Cardiac muscle cell (in vitro differentiated cells and primary cell): ENCODE measurements at places on chromosomes 12 and 14.

GRCh38 chr14:24690492-24690891 lies 56.5 kb upstream of the GZMB start:
- DNase-seq, result no peak

DNA sequence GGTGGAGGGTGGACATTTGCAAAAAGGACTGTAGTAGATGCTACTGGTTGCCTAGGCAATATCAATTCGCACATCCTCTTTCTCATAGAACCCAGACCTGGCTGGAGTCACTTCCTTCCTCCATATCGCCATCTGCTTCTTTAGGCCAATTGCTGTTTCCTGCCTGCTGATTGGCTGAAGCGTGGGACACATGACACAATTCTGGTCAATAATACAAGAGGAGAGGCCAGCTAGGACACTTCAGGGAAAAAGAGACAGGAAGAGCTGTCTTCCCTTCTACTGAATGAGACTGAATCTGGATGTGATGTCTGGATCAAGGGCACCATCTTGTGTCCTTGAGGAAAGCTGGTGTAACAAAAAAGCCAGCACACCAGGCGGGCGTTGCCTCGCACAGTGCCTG lies 53.8 kb downstream of the TRPV4 start:
- DNase-seq, result no peak

DNA sequence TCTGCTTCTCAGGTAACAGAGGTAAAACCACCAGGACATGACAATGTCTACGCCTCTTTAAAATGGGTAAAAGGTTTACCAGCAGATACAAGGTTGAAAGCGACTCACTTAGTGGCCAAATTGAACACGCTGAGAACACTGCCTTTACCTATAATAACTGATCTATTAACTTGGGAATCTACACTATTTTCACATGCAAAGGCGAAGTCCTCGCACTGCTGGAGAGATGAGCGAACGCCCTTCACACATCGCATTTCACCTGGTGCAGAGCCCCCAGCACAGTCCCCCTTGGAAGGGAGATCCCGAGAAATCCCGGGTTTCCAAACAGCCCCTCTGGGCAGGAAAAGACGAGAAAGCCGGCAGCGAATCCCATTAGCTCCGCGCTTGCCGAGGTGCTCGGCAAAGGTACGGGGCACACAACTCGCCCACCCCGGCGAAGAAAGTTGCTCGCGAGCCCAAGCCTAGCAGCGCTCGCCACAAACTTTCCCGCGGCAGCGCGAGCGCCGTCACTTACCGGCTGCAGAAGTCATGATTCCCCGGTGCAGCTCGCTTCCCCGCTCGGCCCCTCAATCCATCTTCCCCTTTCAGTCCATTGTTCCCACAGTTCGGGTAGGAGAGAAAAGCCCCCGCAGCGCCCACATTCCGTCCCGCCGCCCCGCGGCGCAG lies 423 bp downstream of the FGD6 start:
- no peak for DNase-seq

DNA sequence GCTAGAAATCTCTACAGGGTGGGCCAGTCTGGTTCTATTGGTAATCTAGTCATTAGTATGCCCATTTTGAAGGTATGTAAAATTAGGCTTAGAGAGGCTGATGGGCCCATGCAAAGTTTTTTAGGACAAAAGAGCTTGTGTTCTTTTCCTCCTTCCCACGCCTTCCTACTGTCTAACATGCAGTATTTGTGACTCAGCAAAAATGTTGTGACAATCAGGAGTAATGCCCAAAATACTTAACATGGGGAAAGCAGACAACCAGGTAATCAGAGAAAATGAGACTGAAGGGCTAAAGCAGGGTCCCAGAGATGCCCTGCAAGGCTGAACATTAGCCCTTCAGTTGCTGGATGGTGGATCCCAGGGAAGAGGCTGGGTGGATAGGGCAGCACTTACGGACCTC lies 437.9 kb downstream of the BCL11B start:
- DNase-seq, result no peak

DNA sequence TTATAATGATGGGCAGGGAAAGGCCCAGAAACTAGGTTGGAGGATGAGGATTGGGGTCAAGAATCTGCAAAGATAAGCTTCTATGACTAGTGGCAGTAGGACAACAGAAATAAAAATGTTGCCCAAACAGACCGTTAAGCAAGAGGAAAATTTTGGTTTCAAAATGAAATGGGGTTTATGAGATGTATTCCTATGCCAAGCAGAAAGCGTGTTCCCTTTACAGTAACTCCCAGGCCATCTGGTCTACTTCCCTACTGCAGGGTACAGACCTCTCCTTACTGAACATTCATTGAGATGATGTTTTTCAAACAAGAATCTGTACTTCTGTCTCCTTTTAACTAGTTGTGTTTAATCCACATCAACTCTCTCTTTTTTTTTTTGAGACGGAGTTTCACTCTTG lies 20.4 kb upstream of the TMEM229B start:
- DNase-seq, result no peak

- DNase-seq, result no peak
Measured at GRCh38 chr14:90510159-90510558, 113.3 kb downstream of the CALM1 start.

DNA sequence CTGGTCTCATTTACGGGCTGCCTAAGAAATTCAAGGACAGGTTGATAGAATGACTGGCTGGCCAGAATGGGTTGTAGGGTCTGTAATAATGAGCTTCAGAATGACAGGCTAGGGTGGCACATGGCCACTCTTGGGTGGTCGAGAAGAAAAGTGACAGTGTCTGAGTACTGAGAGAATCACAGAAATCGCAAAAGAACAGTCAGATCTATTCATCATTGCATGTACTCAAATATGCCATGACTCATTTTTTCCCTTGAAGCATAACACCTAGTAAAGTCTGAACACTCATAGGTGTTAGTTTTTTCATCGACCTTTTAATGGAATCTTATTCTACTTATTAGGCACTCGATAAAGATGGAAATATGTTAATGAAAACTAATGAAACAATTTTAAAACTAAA lies 37.8 kb upstream of the SEL1L start:
- no peak for DNase-seq

GRCh38 chr12:55642669-55643068 lies 6.0 kb downstream of the OR10P1 start:
- DNase-seq, result no peak
